SK-N-MC (cell line): ENCODE measurements at places on chromosomes 3 and 15.

DNA sequence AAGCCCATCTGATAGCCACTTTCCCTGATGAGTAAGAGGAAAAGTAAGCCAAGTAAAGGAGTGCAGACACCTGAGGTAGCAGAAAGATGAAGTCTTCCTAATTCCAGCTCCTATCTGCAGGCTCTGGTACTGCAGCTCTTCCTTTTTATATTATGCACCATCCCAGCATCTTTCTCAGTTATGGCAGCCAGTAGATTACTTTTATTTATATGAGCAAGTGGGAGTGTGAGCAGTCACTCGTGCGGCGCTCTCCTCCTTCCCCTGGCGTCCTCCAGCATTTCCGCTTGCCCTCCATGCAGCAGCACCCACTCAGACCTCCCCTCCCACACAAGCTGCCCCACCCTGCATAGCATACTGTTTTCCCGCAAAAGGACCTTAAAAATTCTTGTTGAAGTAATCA, 465.9 kb upstream of the DPPA4 start:
- no peak for DNase-seq

DNA sequence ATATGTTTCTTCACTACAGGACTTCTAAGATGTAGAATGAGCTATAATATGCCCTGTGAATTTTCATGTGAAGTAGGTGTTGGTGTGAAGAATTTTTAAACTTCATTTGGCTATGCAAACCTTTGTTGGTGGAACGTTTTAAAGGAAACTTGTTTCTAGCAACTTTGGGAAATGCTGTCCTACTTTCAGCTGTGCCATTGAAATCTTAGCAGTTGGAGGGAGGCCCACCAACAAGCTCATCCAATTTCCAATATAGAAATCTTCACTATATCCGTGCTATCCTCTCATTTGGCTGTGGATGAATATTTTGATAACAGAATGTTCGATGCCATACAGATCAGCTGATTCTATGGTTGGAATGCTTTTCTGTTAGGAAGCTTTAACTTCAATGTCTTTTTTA, 51.3 kb downstream of the GRM7 start:
- DNase-seq = no peak

DNA sequence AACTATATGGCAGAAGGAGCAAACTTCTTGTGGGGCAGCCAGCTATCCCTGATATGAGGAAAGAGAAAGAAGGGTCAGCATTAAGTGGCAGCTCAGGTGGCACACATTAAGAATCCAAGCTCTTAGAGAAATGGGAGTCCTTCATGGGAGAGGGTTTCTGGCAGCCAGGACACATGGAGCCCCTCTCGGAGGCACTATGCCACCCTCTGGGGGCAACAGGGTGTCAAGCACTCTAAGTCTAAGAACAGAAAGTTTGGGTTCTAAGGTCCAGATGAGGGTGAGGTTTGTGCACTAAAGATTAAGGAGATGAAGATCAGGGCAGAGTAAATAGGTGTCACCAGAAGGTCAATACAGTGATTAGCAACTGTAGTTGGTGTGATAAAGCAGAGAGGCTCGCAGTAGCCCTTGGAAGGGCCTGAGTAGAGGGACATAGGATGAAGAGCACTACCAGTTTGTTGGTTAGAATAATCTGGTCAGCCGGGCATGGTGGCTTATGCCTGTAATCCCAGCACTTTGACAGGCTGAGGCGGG, 89.3 kb downstream of the ST6GAL1 start:
- no peak for DNase-seq

GRCh38 chr3:159252772-159253384, 451.0 kb downstream of the MFSD1 start:
- DNase-seq = peak; percentile 37

GRCh38 chr15:77180757-77181156, 109.8 kb upstream of the TSPAN3 start:
- DNase-seq = no peak

DNA sequence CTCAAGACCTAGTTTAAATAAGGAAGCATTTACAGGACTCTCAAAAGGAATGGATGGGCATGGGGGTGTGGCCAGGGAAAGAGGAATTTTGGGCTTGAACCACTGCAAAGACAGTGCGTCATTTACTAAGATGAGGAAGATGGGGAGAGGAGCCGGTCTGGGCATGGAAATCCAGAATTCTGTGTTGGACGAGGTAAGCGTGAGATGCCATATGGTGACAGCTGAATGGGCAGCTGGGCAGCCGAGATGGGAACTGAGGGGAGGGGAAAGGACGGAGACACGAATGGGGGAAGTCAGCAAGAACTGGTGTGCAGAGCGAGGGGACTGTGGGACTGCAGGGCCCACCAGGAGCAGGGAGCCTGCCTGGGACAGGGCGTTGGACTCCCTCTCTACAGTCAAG, 24.2 kb downstream of the TMEM44 start:
- DNase-seq = no peak

DNA sequence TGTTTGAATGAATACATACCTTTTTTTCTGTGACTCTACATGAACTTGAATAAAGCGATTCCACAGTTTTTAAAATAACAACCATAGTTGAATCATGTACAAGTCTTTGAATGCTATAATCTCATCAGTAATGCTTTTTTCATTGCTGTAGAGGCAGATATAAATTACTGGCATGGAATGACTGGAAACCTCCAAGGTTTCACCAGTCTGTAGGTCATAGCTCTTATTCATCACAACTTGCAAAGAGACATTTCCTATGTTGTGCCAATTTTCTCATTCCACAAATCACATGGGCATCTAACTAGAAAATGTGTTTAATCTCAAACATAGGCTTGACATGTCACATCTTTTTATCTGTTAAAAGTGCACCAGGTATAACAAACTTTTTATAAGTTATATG, 407.1 kb upstream of the KCNMB2 start:
- no peak for DNase-seq

DNA sequence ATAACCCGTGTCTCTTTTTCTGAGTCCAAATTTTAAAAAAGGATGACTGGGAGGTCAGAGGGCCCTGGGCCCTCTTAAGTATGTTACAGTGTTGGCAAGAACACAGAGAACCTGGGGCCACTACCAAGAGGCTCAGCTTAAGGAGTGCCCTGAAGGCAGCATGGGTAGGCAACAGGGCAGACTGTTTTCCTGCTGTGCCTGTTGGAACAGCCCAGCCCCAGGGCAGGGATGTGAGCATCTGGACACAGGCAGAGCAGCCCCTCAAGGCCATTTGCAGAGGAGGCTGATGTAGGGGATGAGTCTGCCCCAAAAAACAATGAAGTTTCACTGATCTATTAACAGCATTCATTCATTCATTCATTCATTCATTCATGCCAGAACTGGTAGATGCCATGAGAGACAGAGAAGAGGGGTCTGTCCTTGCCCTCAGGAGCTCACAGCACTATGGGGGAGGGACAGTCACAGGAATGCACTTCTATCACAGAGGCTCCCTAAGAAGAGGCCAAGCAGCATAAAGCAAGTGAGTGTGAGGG, 2.2 kb upstream of the LTF start:
- DNase-seq = no peak

- no peak for DNase-seq
Observed at GRCh38 chr3:113255100-113255853, 43.9 kb downstream of the BOC start.

DNA sequence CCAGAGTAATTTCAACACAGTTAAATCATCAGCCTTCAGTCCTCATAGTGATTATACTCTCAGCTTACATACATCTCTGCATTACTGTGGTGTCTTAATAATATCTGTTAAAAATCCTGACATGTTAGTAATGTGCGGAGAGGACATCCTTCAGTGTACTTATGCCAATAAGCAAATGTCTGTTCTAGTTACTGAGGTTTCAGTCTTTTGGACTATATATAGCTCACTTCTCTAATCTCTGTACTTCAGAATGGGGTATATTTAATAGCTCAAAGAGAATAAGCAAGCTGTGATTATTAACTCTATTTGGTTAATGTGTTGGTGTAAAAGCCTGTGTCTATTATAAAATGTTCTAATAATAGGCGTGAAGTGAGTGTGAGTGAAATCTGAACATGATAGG, 28.9 kb upstream of the OSTN start:
- no peak for DNase-seq

DNA sequence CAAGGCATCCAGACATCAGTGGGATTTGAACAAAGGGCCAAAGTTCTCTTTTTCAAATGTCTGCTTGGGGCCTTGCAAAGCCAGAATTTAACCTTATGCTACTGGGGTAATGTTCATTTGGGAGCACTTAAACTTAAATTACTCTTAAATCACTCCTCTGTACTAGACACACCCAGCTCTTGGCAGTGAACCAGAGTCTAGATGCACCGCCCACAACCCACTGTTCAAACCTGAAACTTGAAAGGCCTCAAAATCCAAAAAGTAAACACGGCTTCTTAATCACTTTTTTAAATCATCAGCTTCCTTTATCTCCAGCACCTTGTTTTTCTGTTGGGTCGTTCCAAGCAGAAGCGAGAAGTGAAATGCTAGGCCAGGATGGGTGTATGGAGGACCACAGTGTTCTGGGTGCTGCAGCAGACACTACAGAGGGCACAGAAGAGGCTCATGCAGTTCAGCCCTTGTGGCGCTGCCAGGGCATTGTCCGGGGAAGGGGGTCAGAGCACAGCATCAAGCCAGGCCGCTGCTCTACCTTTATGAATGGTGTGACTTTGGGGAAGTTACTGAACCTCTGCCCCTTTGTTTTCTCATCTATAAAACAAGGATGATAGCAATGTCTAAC, 28.8 kb downstream of the MECOM start:
- DNase-seq = no peak

DNA sequence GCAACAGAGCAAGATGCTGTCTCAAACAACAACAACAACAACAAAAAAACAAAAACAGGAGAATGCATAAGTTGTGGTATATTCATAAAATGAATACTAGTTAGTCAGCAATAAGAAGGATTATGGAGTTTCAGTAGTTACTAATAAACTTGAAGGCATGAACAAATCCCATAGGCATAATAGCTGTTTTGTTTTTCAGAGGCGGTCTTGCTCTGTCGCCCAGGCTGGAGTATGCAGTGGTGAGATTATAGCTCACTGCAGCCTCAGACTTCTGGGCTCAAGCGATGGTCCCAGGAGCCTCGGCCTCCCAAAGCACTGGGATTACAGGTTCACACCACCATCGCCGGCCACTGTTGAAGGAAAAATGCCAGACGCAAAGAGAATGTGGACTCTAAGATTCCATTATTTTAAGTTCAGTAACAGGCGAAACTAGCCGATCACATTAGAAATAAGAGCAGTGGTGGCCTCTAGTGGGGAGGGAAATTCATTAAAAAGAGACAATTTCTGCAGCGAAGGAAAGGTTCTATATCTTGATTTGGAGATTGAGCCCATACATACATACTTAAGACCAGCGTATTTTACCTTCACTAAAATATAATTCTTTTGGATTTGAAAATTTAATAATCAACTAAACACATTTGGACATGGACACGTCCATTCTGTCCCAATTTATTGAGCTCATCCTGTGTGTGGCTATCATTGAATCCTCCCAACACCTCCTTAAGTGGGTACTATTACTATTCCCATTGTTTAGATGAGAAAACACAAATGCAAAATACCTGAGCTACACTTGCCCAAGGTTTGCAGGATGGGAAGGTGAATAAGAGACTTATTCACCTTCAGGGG, 27.4 kb upstream of the HDAC11 start:
- DNase-seq = no peak

- no peak for DNase-seq
Observed at GRCh38 chr15:68057758-68058157, 3.6 kb downstream of the PIAS1 start.

DNA sequence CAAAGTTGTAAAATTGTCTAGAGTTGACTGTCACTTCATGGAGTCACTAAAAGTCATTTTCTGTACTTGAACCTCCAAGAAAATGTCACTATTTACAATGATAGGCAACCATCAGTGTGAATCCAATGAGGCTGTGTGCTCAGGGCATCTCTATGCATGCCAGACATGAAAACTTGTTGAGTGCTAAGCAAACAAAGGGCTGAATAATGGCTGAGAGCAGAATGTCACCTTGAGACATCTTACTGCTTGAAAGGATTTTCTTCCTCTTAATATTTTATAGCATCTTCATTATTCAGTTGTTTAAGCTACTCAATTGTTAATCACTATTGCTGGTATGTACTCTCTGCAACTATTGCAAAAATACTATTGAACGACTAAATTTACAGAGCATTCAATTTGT, 184.7 kb downstream of the PLCH1 start:
- DNase-seq = no peak

DNA sequence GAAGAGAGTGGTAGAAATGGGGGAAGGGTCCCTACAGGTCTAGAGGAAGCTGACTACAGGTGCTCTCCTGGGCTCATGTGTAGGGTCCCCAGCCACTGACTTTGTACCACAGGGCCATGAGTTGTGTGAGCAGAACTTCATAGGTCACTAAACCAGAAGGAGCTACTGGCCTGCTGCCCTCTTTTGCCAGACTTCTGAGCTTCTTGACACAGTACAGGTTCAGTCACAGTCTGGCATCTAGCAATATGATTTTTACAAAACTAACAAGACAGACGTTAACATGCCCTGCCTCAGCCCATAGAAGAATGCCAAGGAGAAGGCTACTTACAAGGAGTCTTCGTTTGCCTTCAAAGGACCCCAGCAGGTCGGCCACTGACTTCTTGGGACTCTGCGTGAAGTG, 3.2 kb downstream of the CCDC80 start:
- no peak for DNase-seq

GRCh38 chr15:94524565-94524964, 293.2 kb downstream of the MCTP2 start:
- no peak for DNase-seq

GRCh38 chr3:52007291-52007690, 11.6 kb upstream of the RPL29 start:
- no peak for DNase-seq

DNA sequence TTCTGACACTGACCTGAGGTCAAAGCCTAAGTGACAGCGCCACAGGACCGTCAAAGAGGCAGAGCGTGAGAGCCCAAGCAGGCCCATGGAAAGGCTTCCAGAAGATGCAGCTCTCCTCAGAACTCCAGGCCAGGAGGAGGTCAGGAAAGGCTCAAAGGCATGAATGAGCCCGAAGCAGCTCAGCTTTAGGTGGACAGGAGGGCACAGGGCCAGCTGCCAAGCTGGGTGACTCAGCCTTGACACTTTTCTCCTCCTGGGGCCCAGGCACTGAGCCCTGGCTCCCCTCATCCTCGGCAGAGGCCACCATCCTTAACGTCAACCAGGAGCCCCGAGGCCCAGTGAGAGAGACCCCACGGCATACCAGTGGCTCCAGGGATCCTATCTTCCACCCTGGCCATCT, 62.9 kb downstream of the ADCY5 start:
- DNase-seq = no peak

- DNase-seq = no peak
Observed at GRCh38 chr3:112813723-112814171, 32.9 kb downstream of the CD200R1L start.

GRCh38 chr3:147200545-147200944, 205.8 kb downstream of the ZIC4 start:
- DNase-seq = no peak

- DNase-seq = no peak
Observed at GRCh38 chr15:50876260-50876988, 32.1 kb upstream of the AP4E1 start.

GRCh38 chr3:52146811-52147210, 7.4 kb downstream of the POC1A start:
- DNase-seq = no peak

GRCh38 chr15:66133247-66133885, 120.2 kb downstream of the MEGF11 start:
- DNase-seq = no peak

GRCh38 chr3:66582721-66583423, 82.0 kb upstream of the LRIG1 start:
- DNase-seq = no peak

GRCh38 chr15:55683376-55683775, 59.6 kb downstream of the PRTG start:
- DNase-seq = no peak
